ENCODE measurements at places on chromosomes 4 and X. TPM values are rescaled to one million over a fixed set of nuclear protein-coding genes. Genes with fewer than 3 reads are reported as not detected.

The HCCS gene
- total RNA-seq, result 8.6 TPM

- no peak for DNase-seq
Observed at GRCh38 chrX:133544115-133544514, 128.8 kb upstream of the GPC4 start.

- DNase-seq, result peak; percentile 39
Observed at GRCh38 chrX:68983004-68983857, 154.4 kb downstream of the EFNB1 start.

DNA sequence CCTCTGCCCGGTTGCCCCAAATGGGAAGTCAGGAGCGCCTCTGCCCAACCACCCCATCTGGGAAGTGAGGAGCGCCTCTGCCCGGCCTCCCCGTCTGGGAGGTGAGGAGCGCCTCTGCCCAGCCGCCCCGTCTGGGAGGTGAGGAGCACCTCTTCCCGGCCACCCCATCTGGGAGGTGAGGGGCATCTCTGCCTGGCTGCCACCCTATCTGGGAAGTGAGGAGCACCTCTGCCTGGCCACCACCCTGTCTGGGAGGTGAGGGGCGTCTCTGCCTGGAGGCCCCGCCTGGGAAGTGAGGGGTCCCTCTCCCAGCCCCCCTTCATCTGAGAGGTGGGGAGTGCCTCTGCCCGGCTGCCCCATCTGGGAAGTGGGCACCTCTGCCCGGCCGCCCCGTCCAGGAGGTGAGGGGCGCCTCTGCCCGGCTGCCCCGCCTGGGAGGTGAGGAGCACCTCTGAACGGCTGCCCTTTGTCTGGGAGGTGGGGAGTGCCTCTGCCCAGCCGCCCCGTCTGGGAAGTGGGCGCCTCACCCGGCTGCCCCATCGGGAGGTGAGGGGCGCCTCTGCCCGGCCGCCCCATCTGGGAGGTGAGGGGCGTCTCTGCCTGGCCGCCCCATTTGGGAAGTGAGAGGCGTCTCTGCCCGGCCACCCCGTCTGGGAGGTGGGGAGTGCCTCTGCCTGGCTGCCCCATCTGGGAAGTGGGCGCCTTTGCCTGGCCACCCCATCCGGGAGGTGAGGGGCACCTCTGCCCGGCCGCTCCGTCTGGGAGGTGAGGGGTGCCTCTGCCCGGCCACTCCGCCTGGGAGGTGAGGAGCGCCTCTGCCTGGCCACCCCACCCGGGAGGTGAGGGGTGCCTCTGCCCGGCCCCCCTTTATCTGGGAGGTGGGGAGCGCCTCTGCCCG, 10.6 kb downstream of the PABPC1L2A start:
- no peak for DNase-seq

The FAM47A gene
- total RNA-seq, result 0.17 TPM

The FIP1L1 gene
- 63.5 TPM for total RNA-seq

DNA sequence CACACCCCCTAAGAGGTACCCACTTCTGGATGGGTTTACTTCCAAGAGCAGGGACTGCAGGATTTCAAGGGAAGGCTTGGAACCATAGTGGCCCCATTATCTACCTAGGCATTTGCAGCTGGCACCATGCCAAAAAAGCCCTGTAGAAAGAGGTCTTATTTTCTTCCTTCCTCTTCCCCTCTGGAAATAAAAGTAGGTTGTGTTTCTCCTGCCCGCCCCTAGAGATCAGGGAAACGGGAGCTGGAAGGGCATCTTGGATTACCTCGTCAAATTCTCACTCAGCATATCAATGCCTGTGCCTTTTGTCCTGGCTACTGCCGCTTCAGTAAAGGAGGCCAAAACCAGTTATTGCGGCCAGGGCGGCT, 1.6 kb downstream of the SCD5 start:
- DNase-seq, result no peak

The SMARCA1 gene
- 41.9 TPM for total RNA-seq

GRCh38 chr4:100816436-100817045, 298.7 kb upstream of the EMCN start:
- DNase-seq, result no peak

The RIPPLY1 gene
- total RNA-seq, result not detected

DNA sequence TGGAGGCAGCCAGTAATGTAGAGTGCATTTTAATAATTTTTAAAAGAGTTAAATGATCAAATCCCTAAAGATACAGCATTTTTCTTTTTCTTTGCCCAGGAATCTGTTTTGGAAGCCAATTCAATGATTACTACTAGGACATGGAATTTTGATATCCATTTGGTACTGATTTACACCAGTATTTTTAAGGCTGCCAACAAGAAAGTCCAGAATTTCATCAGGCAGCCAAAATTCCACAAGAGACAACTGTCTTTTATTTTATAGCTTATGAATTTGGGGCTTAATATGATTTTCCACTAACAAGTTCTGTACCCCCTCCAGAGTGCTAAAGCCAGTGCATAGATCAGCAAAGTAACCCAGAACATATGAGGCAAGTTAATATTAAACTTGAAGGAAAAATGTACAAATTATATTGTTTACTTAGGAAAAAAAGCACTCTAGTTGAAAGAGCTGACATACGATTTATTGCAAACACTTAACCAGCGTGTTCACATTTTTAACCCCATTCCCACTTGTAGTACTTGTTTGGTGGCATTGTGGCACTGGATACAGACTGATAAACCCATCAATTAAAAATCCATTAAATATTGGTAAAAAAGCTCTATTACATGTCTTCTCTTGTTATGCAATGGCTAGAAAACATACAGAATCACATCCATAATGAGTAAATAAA, 259.7 kb downstream of the DCHS2 start:
- no peak for DNase-seq

DNA sequence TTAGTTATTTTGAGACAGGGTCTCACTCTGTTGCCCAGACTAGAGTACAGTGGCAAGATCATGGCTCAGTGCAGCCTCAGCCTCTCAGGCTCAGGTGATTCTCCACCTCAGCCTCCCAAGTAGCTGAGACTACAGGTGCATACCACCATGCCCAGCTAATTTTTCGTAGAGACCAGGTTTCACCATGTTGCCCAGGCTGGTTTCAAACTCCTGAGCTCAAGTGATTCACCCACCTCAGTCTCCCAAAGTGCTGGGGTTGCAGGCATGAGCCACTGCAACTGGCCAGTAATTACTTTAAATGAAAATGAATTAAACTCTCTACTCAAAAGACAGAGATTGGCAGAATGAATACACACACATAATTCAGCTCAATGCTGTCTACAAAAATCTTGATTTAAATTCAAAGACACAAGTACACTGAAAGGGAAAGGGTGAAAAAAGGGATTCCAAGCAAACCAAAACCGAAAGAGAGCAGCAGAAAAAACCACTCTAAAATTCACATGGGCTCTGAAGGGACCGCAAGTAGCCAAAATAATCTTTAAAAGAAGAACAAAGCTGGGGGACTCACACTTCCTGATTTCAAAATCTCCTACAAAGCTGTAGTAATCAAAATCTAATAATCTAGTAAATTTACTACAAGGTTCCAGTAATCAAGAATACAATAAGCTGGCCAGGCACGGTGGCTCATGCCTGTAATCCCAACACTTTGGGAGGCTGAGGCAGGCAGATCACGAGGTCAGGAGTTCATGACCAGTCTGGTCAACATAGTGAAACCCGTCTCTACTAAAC, 11.8 kb upstream of the SPON2 start:
- DNase-seq, result no peak

GRCh38 chr4:101345271-101345595, 2.1 kb downstream of the PPP3CA start:
- DNase-seq, result peak; percentile 12

- no peak for DNase-seq
Observed at GRCh38 chr4:4323705-4324534, 33.9 kb downstream of the ZBTB49 start.

The SPOCK3 gene
- total RNA-seq, result 18.1 TPM

The VSIG1 gene
- total RNA-seq, result 250 TPM

The HSFX2 gene
- not detected for total RNA-seq

The CC2D2A gene
- 13.5 TPM for total RNA-seq

GRCh38 chr4:57094832-57095223, 15.4 kb downstream of the IGFBP7 start:
- DNase-seq, result no peak

DNA sequence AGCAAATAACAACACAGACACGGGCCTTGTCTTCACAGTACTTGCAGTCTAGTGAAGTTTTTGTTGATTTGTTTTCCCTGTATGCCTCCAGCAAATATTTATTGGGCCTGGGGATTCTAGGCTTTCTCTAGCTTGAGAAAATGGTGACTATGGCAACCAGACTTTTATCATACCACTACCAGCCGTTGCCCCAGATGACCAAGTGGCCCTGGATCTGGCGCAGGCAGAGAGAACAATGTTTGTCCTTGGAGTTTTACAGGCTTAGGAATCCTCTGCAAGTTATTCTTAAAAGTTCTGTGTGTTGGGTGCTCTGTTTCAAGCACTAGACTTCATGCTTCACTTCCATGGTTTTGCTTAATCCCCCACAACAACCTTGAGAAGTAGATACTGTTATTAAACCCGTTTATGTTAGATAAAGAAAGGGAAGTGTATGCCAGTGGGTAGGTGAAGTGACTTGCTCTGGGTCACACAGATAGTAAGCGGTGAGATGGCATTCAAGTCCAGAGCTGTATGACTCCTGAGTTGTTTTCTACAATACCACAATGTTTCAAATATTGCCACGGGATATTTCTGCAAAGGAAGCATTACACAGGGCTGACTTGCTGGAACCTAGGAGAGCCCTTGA, 94.6 kb downstream of the AKAP4 start:
- no peak for DNase-seq

The GSX2 gene
- total RNA-seq, result not detected

- DNase-seq, result no peak
Observed at GRCh38 chr4:37002625-37003024, 241.9 kb upstream of the NWD2 start.

GRCh38 chr4:42480717-42481116, 83.4 kb downstream of the SHISA3 start:
- no peak for DNase-seq

The FREM3 gene
- total RNA-seq, result not detected

DNA sequence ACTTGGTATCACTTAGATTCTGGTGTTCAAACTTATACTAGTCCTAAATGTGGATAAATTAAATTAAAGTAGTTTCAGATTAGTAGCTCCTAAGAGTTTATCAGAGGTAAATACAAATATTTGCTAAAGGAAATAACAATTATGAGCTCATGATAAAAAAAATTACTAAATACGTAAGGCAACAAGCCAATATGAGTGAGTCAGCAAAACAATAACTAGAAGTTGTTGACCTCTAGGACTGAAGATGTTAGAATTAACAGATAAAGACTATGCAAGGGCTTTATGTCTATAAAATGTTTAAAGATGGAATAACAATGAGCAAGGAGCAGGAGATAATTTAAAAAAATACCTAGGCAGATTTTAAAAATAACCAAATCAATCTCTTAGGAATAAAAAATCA, 195.8 kb downstream of the CLCN4 start:
- DNase-seq, result no peak

The BMP2K gene
- 12.6 TPM for total RNA-seq

DNA sequence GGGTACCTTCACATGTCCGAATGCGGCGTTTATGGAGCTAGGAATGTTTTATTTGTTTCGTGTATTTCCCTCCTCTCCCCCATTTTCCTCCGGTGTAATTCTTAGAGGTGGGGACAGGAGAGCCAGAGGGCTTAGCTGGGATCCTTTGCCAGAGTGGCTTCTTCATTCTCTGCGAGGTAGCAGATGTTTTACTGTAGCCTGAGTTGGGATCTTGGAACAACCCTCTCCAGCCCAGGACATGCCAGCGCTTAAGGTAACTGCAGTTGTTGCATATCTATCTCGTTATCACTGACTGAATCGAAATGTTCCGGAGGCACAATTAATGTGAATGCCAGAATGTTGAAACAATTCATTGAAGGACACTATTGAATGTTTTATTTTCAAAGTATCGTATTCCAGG, 59.0 kb upstream of the DYNLT3 start:
- no peak for DNase-seq

Data from prostate gland (tissue), 2 donors.